ENCODE measurements at places on chromosomes 11 and 22. TPM values are rescaled to one million over a fixed set of nuclear protein-coding genes. Genes with fewer than 3 reads are reported as not detected.
A peak's percentile ranks its signal among the peaks of the same experiment; 100 is the strongest.

DNA sequence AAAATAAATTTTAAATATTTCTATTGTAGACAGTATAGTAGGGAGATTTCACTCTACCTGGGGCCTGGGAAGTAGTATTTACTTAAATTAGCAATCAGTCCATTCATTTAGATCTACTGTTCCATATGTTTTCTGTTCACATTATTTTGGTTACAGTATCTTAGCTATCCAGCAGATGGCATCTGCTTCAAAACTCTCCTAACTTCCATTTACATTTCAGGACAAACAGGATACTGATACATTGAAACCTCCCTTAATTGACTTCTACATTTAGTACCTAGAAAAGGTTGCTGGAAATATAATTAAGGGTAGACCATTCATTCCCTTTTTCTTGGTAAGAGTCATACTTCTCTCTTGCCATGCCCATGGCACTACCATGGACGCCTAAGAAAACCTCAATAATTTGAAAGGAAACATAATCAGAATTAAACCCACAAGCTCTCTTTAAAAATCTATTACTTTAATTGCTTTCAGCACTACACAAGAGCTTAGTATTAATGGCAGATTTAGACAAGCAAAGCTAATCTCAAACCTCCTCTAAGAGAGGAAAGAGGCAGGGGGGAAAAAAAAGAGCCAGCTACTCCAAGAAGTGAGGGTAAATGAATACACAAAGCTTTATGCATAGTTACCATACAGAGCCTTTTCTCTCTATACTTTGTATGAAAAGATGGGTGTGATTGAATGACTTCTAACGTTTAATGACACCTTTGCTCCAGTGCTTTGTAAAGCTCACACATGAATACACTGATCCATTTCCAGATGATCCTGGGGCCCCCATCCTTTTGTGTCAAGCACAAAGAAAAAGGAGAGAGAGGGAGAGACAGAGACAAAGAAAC is 131.2 kb upstream of the MTMR2 start:
- peaks cover 34% of the 10 kb centered on the region for H3K36me3 ChIP-seq
- H3K27ac ChIP-seq: peak overlapping the region; percentile 87
- no peaks in the 10 kb centered on the region for H3K27me3 ChIP-seq
- no peak for DNase-seq

- H3K27me3 ChIP-seq: no peaks in the 10 kb centered on the region
- H3K4me3 ChIP-seq: no peak overlapping the region
- no peaks in the 10 kb centered on the region for H3K4me1 ChIP-seq
- H3K27ac ChIP-seq: no peak overlapping the region
These were observed 34.3 kb downstream of the USP28 start for GRCh38 chr11:113840932-113841664.

DNA sequence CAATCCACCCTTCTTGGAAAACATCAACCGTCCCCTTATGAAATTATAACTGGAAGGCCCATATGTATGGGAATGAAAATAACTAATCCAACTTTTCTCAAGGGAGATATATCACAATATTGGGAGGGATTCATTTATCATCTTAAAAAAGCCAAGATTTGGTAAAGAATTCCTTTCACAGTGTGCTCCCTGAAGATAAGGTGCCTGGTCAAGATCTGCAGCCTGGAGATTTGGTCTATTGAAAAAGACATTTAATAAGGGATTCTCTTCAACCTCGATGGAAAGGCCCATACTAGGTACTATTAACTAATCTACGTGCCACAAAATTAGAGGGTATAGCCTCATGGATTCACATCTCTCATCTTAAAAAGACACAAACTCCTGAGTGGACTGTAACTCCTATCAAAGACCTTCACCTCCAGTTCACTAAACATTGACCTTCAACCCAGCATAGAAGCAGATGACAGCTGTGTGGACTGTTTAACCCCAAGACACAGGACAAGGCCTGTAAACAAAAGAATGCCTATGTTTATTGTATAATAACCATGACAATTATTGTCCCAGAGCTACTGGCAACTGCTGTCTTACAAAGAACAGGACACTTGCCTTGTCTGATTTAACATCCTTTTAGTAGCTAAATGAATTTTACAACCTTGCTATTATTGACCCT is 4.8 kb upstream of the FDX1 start:
- no peak for DNase-seq
- H3K27me3 ChIP-seq: no peaks in the 10 kb centered on the region
- peaks cover 9% of the 10 kb centered on the region for H3K4me1 ChIP-seq

- no peak for DNase-seq
- H3K27me3 ChIP-seq: peaks cover 4% of the 10 kb centered on the region
- H3K4me3 ChIP-seq: no peak overlapping the region
- no peak overlapping the region for H3K27ac ChIP-seq
- H3K36me3 ChIP-seq: no peaks in the 10 kb centered on the region
These were observed 58.5 kb downstream of the NCAM1 start for GRCh38 chr11:113019711-113020110.

DNA sequence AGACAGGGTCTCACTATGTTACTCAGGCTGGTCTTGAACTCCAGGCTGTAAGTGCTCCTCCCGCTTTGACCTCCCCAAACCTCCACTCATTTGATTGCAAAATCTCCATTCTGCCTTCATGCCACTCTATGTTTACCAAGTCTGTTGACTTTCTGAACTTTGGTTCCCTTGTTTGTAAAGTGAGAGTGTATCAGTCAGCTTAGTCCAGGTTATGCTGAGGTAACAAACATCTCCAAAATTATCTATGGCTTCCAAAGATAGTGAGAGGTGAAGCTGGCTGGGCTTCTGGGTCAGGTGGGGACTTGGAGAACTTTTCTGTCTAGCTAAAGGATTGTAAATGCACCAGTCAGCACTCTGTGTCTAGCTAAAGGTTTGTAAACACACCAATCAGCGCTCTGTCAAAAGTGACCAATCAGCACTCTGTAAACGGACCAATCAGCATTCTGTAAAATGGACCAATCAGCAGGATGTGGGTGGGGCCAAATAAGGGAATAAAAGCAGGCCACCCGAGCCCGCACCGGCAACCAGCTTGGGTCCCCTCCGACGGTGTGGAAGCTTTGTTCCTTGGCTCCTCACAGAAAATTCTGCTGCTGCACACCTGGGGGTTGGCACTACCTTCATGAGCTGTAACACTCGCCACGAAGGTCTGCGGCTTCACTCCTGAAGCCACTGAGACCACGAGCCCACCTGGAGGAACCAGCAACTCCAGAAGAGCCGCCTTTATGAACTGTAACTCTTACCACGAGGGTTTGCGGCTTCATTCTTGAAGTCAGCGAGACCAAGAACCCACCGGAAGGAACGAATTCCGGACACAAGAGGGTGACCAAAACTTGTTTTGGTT is 109.3 kb downstream of the MIAT start:
- DNase-seq: no peak
- no peaks in the 10 kb centered on the region for H3K27me3 ChIP-seq
- no peak overlapping the region for H3K4me3 ChIP-seq
- H3K4me1 ChIP-seq: no peaks in the 10 kb centered on the region
- peak overlapping the region; percentile 76 for H3K27ac ChIP-seq
- peaks cover 25% of the 10 kb centered on the region for H3K36me3 ChIP-seq

SYCE3 gene
- 2.0 TPM for total RNA-seq

KLHDC7B gene
- 7.4 TPM for total RNA-seq
